Activated naive CD8-positive, alpha-beta T cell treated with anti-CD3 and anti-CD28 coated beads, Interleukin-2, amount 10 ng/mL, durations not matched to agents 7 days and 5 days (primary cell): ENCODE measurements at places on chromosomes 11 and 22. TPM values are rescaled to one million over a fixed set of nuclear protein-coding genes. Genes with fewer than 3 reads are reported as not detected.

DNA sequence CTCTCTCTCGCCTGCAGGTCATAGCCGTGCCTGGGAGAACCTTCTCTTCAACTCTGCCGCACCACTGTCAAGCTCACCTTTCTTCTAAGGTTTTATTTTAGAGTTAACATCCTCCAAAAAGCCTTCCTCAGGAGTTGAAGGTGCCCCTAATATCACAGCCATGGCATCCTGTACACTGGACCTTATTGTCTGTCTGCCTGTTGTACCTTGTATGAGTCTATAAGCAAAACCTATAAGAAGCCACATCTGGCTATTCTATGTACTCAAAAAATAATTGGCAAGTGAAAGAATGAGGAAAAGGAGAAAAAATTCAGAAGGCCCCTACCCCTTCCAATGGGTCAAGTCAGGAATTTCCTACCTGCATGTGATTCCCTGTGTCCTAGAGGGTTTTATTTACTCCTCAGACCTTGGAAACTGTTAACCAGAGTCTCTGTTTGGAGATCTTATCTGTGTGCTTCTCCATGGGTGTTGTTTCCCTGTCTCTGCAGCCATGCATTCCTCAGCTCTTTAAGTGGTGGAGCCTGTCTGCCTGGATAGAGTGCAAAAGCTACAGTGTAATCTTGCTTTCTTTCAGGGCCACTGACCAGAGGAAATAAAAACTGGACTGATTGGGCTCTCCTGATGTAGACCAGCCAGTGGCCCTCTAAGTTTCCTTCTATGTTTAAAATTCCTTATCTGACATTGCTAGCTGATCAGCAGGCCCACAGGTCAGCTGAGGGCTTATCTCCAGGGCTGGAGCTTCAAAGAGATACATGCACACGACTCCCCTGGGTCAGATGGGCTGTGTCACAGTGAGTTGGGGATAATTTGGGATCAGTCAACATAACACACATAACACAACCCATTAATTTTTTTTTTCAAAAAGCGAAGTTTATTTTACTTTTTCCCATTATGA lies 37.6 kb upstream of the TMEM135 start:
- H3K27me3 ChIP-seq: no peaks in the 10 kb centered on the region
- H3K4me3 ChIP-seq: no peak overlapping the region
- DNase-seq: no peak

DNA sequence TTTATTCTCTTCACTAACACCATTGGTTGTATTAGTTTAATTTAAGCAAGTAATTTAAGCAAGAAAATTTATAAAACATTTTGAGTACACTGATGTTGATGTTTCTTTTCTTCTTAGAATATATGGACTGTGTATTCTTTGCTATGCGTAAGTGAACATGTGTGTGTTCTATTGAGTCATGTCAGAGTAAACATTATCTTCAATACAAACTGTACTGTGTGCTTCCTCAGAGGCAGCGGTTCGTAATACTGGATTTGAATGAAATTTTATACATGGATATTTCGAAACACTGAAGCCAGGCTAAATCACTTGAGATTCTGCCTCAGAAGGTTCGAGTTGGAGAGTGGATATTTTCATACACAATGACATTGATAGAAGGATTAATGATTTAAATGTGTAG lies 452.6 kb downstream of the LUZP2 start:
- no peak overlapping the region for H3K27ac ChIP-seq
- H3K4me1 ChIP-seq: no peaks in the 10 kb centered on the region
- no peaks in the 10 kb centered on the region for H3K36me3 ChIP-seq
- H3K4me3 ChIP-seq: no peak overlapping the region

DNA sequence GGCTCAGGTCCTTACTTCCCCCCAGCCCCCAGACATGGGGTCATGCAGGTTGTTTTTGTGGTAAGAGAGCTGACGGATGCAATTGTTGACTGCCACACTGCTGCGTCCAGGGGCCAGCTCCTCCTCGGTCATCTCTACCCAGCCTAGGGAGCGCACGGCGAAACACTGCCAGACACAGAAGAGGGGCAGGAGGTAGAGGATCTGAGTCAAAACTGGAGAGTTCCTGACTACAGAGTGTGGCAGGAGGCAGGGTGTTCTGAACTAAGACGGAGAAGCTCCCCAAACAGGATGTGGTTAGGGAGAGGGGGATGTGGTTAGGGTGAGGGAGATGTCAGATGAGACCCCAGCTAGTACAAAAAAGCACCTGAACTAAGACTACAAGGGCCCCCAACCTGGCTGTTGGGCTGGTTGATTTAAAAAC lies 12.3 kb downstream of the SMPD1 start:
- DNase-seq: peak; percentile 70
- peak overlapping the region; percentile 94 for H3K27ac ChIP-seq
- H3K4me1 ChIP-seq: peaks cover 56% of the 10 kb centered on the region
- no peaks in the 10 kb centered on the region for H3K27me3 ChIP-seq
- peak overlapping the region; percentile 83 for H3K4me3 ChIP-seq
- H3K36me3 ChIP-seq: peaks cover 44% of the 10 kb centered on the region

DNA sequence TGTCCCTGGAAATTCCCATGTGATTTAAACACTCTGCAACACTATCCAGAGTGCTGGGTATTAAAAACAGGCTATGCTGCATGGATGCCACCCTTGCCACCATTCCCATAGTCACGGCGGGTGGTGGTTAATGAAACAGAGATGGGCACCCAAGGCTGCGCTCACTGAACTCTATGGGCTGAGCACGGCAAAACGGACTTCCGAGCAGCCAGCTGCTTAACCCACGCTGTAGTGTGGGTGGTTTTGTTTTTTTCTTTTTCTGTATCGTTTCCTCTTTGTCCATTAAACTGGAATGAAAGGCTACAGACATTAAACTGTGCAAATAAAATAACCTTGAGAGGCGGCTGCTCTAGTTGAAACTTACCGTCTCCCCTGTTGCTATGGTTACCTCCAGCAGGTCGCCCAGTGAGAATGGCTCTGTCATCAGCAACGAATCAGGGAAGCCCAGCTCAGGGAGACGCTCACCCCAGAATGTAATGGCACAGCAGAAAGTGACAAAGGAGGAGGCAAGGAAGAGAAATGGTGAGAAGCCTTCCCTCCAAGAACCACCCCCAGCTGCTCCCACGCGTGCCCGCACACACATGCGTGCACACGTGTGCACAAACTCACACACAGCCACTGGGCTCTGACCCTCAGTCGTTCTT lies 102.1 kb downstream of the C11orf91 start:
- DNase-seq: no peak
- no peaks in the 10 kb centered on the region for H3K36me3 ChIP-seq
- H3K4me3 ChIP-seq: no peak overlapping the region

Gene PRMT3
- 15.8 TPM for total RNA-seq
